Activated naive CD4-positive, alpha-beta T cell treated with Interleukin-2 at 50 U/mL for 16 hours (primary cell): ENCODE measurements at places on chromosomes 12 and 14.
A peak's percentile ranks its signal among the peaks of the same experiment; 100 is the strongest.

GRCh38 chr12:97112136-97112535, 205.1 kb downstream of the NEDD1 start:
- DNase-seq = no peak

DNA sequence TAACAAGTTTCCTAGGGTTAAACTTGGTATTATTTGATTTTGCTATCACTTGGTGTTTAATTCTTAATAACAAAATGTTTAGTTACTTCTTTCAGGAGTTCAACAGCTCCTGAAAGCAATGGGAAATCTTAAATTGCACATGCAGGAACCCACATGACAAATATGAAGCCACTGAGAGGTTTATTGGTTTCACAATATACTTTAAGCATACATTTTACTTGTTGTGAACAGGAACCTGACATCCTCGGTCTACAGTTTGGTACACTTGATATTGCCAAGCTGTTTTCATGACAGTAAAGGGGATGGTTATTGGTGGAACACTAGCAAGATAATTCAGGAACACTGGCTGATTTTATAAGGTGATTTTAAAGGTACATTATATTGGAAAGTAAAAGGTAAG, 46.2 kb downstream of the SLC38A1 start:
- no peak for DNase-seq

DNA sequence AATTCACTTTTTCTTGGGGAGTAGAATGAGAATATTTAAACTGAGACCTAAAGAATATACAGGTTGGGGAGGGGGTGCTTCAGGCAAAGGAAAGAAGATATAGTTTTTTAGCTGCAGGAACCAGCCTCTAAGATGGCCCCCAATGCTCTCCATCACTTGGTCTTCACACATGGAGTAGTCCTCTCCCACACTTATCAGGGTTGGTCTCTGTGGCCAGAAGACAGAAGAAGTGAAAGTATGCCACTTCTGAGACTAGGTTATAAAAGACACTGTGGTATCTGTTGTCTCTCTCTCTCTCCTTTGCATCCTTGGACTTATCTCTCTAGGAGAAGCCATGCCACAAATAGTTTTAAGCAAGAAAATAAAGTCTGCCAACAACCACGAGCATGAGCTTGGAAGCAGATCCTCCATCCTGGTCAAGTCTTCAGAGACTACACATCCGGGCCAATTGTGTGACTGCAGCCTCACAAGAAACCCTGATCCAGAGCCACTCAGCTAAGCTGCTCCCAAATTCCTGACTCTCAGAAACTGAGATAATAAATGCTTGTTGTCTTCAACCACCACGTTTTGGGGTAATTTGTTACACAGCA, 18.0 kb downstream of the PUS7L start:
- DNase-seq = no peak

DNA sequence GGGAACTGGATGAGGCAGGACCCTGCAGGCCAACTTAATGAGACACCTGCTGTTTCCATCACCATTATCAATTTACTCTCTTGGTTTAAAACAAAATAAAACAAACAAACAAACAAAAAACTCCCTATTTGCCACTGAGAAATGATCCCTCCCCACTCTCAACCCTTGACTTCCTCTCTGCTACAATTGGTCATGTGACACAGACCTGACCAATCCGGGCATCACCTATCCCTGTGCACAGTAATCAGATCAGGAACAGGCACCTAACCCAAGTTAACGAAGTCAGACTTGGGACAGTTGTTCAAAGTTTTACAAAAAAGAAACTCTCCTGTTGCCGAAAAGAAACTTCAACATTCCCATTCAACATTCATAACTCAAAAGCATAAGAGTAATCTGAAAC, 58.4 kb downstream of the NELL2 start:
- no peak for DNase-seq

- DNase-seq = no peak
Observed at GRCh38 chr14:60863249-60863648, 117.6 kb downstream of the TRMT5 start.

- DNase-seq = peak; percentile 41
Observed at GRCh38 chr12:107760207-107760808, 629 bp downstream of the PRDM4 start.

GRCh38 chr12:47360771-47361388, 281.1 kb upstream of the AMIGO2 start:
- DNase-seq = peak; percentile 32

- DNase-seq = peak; percentile 74
Observed at GRCh38 chr12:12008232-12008850, 62.4 kb upstream of the BCL2L14 start.

GRCh38 chr12:51409846-51410245, 14.8 kb upstream of the SLC4A8 start:
- DNase-seq = no peak

DNA sequence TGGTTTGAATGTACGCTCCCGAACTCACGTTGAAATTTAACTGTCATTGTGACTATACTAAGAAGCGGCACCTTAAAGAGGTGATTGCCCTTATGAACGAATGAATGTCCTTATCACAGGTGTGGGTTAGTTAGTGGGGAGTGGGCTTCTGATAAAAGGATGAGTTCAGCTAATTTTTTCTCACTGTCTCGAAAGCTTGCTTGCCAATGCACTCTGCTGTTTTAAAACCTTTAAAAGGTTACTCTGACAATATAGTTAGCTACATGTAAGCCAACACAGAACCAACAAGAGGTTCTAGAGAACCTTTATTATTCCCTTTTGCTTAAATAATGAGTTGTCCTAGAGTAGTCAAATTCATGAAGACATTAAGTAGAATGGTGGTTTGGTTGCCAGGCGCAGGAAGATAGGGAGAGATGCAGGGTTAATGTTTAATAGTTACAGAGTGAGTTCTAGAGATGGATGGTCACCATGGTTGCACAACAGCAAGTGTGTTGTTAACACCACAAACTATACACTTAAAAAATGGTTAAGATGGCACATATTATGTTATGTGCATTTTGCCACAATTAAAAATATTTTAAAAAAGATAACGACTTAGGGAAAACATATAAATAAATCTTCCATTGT, 26.3 kb downstream of the RTN1 start:
- no peak for DNase-seq

DNA sequence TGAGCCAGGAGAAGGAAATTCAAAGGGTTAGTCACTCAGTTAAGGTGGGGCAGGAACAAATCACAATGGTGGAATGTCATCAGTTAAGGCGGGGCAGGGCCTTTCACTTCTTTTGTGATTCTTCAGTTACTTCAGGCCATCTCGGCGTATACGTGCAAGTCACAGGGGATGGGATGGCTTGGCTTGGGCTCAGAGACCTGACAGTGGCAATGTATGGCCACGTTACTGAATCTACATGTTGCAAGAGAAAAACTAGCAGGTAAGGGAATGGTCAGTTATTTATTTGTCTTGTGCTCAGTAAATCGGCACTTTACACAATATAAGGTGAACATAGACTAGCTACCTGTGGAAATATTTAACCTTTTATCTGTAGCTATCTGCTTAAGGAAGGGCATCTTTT, 11.9 kb downstream of the SLCO1B3 start:
- DNase-seq = no peak

GRCh38 chr14:64640839-64641238, 63.4 kb upstream of the PLEKHG3 start:
- no peak for DNase-seq

- no peak for DNase-seq
Observed at GRCh38 chr12:110001596-110001995, 2.4 kb downstream of the ANKRD13A start.

GRCh38 chr14:93989939-93990338, 7.2 kb upstream of the CCDC197 start:
- no peak for DNase-seq

- no peak for DNase-seq
Observed at GRCh38 chr12:111160350-111161241, 208.3 kb downstream of the PHETA1 start.

GRCh38 chr14:69092840-69093422, 60.0 kb downstream of the DCAF5 start:
- no peak for DNase-seq

GRCh38 chr12:101238800-101239329, 28.8 kb upstream of the SLC5A8 start:
- no peak for DNase-seq

DNA sequence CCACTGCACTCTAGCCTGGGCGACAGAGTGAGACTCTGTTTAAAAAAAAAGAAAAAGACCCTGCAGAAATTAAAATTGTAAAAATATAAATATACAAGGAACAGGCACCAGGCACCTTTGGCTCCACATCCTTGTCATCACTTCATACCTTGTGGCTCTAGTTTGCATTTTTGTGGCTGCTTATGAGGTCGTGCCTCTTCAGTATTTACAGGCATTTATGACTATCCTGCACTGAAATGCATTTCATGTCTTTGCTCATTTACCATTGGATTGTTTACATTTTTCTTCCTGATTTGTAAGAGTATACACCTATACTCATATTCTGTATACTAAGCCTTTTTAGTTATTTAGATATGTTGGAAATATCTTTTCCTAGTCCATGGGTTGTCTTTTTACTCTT, 20.1 kb downstream of the BICD1 start:
- no peak for DNase-seq

- no peak for DNase-seq
Observed at GRCh38 chr14:62247266-62247665, 485.0 kb downstream of the SNAPC1 start.

DNA sequence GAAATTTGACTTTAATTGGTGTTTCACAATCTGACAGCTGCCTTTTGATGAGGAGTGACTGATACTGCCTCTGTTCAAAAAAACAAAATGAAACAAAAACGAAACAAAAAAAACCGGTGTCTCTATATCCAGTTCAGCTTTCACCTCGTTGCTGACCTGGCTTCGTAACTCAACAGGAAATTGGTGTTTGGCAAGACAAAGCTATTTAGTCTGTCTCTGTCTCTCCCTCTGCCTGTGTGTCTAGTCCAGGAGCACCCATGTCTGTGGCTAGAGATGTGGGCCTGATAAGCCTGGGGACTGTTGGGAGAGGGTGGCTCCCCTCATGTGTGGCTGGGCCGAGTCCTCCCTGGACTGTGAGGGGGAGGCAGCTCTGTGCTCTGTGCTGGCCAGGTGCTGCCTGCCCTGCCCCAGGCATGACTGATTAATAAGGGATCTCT, 11.3 kb downstream of the CACNA1C start:
- no peak for DNase-seq

DNA sequence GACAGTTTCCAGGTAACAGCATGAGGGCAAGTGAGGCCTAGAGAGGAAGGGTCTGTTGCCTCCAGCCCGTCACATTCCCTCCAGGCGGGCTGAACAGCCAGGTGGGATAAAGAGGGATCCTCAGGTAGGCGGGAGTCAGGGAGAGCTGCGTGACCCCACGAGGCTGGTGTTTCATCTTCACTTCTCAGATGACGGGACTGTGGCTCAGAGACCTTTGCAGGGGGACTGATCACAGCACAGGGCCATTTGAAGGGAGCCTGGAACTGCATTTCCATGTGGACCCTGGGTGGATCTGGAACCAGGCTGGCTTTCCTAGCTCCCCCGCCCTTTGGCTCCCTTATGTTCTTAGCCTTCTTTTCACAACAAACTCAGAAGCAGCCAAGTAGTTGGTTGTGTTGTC, 37.4 kb downstream of the SH2B3 start:
- no peak for DNase-seq

DNA sequence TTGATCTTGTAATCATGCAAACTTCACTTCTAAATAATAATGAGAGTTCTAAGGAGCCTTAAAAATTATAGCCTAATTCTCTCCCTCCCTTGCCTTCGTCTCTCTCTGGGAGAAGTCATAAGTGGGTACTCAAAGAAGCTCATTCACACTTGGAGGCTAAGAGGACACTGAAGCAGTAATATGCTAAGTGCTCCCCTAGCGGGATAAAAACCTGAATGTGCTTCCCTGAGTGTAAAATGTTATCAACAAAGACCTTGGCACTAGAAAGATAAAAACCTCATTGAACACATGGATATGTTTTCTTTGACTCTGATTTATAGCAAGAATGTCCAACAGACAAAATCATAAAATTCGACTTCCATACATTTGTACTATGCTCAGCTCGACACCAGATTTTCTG, 337.9 kb upstream of the NOVA1 start:
- DNase-seq = no peak

GRCh38 chr12:56947633-56948456, 9.6 kb downstream of the RDH16 start:
- DNase-seq = no peak

- no peak for DNase-seq
Observed at GRCh38 chr12:119674560-119674959, 6.6 kb downstream of the PRKAB1 start.

GRCh38 chr14:24279301-24280186, 8.1 kb upstream of the RABGGTA start:
- peak; percentile 51 for DNase-seq

- DNase-seq = no peak
Observed at GRCh38 chr14:54815515-54815914, 87.1 kb downstream of the GCH1 start.

GRCh38 chr12:26009593-26009992, 51.1 kb downstream of the RASSF8 start:
- DNase-seq = no peak
